ENCODE measurements at places on chromosomes 16 and 17.
A peak's percentile ranks its signal among the peaks of the same experiment; 100 is the strongest.

DNA sequence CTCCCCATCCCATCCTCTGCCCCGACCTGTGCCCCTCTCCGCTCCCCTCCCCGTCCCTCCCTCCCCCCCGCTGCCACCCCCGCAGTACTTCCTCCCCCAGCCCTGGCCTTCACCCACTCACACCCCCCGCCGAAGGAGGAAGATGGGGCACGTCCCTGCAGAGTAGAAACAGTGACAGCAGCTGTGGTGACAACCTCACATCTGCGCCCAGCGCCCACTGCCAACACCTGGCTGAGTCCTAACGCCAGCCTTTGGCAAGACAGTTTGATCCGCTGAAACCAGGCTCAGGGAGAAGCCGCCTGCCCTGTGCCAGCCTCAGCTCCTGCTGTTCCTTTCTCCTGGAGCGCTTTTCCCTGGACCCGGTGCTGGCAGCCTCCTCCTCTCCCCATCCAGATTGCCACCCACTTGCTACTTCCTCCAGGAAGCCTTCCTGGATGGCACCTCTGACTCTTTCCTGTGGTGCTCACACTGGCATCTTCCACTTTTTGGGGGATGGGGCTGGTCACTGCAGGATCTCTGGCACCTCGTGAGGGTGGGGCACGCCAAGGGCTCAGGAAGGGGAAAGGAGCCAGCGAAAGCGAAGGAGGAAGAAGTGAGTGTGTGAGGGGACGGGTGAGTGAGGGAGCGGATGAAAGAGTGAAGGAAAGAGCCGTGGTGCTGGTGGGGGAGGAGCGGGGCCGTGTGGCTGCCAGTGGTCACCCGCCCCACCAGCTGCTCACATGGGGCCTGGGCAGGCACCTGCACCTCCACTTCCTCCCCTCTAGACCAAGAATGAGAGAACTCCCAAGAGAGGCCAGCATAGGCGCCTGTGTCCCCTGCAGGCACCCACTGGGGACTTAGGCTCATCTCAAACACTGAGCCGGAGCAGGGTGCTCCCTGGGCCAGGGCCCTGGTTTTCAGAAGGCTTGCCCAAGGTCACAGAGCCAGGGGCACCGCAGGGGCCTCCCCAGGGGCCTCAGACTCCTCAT is 27.0 kb downstream of the ZFPM1 start:
- DNase-seq: no peak

- DNase-seq: peak; percentile 78
These were observed 36.3 kb downstream of the GNA13 start for GRCh38 chr17:65020284-65020683.

- no peak for DNase-seq
These were observed 32.0 kb downstream of the ABCC1 start for GRCh38 chr16:15981382-15981781.

GRCh38 chr17:33109336-33110072 is 117.9 kb downstream of the SPACA3 start:
- DNase-seq: no peak

DNA sequence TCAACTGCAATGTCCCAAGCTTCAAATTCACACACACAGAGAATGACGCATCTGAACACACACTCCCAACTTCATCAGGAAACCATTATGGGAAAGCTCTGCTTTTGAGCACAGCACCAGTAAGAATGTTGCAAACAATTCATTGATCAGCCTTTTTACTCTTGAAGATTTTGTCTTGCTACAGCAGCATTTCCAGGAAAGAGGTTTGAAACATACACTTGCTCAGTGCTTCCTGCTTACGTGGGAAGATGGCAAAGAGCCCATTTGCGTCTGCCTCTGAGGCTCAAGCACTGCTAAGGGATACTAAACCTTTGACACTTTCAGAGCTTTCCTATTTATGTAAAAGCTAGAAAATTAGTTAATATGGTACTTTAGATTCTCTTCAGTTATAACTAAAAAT is 77.2 kb upstream of the MON1B start:
- no peak for DNase-seq

DNA sequence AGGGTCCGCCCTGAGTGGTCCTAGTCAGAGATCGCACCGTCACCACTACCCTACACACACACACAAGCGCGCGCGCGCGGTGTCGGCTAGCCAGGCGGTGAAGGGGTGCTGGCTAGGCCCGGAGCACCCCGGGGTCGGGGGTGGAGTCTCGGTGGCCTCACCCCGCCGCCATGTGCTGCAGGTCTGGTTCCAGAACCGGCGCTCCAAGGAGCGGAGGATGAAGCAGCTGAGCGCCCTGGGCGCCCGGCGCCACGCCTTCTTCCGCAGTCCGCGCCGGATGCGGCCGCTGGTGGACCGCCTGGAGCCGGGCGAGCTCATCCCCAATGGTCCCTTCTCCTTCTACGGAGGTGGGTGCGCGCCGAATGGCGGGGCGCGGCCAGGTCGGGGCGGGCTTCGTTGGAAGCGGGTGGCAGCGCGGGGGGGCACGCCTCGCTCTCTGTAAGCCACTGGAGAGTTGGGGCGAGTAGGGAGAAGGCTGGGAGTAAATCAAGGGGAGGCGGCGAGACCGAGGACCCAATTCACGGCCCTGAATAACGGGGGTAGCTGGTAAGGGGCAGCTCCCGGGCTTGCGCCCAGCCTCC is 4.8 kb downstream of the LHX1 start:
- DNase-seq: no peak

GRCh38 chr17:79152636-79153035 is 78.0 kb downstream of the ENGASE start:
- no peak for DNase-seq

DNA sequence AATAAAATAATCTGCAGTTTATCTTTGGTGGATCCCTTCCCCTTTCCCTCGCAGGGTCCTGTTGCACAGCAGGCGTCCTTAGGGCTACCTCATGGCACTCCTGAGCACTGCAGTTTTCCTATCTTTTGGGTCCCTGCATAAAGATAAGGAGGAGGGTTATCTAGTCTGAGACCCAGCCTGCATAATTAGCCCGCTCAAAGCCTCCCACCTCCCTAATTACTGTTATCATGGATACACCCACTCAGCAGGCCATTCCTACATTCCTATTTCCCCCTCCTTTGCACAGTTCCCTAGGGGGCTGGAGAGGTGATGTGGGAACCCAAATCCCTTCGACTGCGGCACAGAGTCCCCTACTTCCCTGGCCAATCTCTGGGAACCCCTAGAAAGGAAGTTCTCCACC is 5.1 kb upstream of the CLUH start:
- no peak for DNase-seq

GRCh38 chr17:20205609-20206008 is 196.4 kb downstream of the SPECC1 start:
- no peak for DNase-seq

- no peak for DNase-seq
These were observed 22.6 kb upstream of the HOXB13 start for GRCh38 chr17:48751172-48751571.
